ENCODE measurements at places on chromosomes 16 and 17.

DNA sequence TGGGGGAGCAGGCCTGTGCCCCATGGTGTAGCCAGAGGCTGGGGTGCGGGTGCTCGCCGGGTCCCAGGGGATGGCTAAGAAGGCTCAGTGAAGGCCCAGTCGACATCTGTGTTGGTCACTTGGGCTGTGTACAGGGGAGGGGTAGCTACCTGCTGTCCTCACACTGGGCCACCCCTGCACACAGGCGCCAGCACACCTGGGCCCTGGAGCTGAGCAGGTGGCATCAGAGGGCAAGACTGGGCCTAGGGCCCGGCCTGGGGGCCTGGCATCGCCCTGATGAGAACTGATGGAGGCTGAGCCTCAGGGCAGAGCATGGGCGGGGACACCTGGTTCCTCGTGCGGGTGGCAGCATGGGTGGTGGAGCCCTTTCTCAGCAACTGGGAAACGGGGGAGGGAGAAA, 870 bp upstream of the CTRB2 start:
- no peak for DNase-seq

DNA sequence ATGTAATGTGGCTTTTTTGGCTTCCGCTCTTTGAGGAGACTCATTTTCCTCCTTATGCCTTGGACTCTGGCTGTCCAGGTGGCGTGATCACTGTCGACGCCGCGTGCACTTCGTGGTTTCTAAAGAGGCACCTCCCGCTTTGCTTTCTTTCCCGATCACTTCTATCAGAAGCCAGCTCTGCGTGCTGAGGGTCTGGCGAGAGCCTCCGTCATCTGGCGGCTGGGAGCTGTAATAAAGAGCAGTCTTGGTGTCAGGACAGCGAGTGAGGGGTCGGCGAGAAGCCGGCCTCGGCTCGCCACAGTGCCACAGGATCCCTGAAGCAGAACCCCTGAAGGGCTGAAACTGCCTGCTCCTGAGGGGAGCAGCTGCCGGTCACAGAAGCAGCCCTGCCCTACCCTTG, 7.4 kb downstream of the ZNF750 start:
- no peak for DNase-seq

- DNase-seq = no peak
These were observed 191.1 kb downstream of the MAP2K6 start for GRCh38 chr17:69605571-69605970.

GRCh38 chr17:50660042-50660886, 25.6 kb downstream of the ABCC3 start:
- no peak for DNase-seq

GRCh38 chr17:36504156-36504545, 17.7 kb downstream of the ZNHIT3 start:
- DNase-seq = no peak

- DNase-seq = peak; percentile 39
These were observed 7.3 kb downstream of the GNA13 start for GRCh38 chr17:65049085-65049756.

- DNase-seq = no peak
These were observed 34.1 kb upstream of the ABCA6 start for GRCh38 chr17:69175625-69176456.

DNA sequence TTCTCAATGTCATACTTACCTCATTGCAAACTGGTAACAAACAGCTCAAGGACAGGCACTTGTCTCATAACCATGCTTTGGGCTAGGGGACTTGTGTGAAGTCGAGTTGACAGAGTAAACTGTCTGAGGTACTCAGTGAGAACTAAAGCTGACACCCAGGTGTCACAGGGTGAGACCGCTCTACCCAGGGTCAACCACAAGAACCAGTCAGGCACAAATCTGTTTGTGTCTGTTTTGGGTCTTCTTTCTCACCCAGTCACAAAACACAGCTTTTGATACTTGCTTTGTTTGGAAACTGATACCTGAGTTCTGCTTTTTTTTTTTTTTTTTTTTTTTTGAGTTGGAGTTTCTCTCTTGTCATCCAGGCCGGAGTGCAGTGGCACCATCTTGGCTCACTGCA, 161.1 kb downstream of the STX8 start:
- DNase-seq = no peak

DNA sequence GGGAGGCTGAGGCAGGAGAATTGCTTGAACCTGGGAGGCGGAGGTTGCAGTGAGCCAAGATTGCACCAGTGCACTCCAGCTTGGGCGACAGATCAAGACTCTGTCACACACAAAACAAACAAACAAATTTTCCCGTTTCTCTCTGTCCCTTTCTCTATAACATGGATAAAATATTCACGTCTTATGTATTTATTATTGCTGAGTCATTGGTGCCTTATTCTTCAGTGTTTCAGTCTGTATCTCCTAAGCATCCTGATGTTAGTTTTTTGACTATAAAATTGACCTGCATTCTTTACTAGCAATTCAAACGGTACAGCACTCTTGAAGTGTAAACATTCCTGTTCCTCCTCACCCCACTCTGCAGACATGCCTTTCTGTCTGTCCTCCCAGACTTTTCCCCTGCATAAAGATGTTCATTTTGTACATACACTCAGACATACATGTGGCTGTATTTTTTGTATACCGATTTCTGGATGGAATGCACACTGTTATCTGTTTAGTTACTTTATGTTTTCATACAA, 16.4 kb downstream of the DHODH start:
- DNase-seq = no peak

DNA sequence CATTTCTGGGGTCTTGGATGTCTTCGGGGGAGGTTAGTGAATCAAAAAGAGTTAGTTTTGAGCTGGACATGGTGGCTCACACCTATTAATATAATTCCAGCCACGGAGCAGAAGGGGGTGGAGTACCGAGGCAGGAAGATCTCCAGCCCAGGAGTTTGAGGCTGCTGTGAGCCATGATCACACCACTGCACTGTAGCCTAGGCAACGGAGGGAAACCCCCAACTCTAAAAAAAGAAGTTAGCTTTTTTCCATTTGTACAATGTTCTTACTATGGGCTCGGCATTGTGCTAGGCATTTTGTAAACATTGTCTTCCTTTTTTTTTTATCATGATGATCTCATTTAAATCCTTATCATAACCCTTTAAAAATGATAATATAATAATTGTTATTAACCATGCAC, 8.3 kb upstream of the SNF8 start:
- peak; percentile 47 for DNase-seq

GRCh38 chr17:80429356-80430275, 14.6 kb downstream of the ENDOV start:
- no peak for DNase-seq

DNA sequence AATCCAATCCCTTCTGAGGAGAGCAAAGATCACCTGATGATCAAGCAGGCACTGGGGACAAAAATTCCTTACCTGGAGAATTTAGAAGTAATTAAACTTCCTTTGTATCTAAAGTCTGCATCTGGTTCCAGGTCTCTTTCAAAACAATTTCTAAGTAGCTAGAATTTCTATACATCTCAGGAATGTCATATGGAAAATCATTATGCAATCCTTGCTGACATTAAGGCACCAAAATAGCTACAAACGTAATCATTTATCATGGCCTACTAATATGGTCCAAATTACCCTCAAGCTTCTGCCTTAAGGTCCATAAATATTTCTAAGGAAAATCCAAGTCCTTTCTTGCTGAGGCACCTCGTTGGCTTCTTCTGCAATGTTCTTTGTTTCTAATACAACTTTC, 32.9 kb upstream of the YPEL2 start:
- no peak for DNase-seq

- DNase-seq = no peak
These were observed 17.1 kb downstream of the FOXK2 start for GRCh38 chr17:82536512-82537201.

DNA sequence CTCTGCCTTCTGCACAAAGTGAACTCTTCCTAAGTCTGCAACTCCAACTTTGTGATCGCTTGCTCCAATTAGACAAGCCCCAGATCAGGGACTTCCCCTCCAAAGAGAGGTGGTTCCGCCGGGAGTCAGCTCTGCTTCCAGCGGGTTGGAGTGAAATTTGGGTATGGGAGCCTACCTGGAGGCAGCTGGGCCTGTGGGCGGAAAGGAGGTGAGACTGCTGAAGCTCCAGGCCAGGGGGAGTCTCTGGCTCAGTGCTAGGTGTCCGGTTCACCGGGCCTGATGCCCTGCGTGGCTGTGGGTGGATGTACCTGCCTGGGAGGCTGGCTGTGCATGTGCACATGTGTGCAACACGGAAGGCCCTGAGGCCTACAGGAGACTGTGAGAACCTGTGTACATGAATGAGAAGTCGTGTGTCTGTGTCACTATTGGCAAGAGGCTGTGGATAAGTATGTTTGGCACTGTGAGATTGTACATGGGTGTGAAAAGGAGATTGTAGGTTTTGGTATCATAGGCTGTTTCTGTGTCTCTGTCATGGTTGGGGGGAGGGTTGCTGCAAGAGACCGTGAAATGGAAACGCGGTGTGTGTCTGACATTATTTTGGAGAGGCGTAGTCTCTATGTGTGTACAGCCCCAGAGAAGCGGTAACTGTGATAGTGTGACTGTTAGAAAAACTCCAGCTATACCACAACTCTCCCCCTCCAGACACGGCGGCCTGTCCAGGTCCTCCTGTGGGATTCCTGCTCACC, 4.2 kb downstream of the LHX1 start:
- no peak for DNase-seq

GRCh38 chr17:67514998-67515397, 137.9 kb downstream of the PITPNC1 start:
- no peak for DNase-seq

DNA sequence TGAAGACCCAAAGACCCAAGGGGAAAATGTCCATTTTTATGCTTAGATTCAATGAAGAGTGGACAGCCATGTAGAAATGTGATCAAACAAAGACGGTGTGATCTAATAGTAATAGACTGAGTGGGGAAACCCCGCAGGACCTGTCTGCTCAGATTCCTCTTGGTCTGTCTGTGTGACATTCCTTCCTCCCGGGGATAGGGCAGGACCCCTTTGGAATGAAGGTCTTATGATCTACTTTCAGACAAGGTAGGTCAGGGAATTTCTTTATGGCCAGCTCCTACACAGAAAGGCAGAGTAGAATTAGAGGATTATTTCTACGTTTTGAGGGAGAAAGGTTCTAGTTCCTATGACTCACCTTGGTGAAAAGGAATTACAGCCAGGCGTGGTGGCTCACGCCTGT, 267.6 kb downstream of the STX8 start:
- DNase-seq = no peak

- peak; percentile 51 for DNase-seq
These were observed 24.2 kb downstream of the ACTG1 start for GRCh38 chr17:81488276-81488860.

GRCh38 chr16:87414251-87414680, 22.1 kb downstream of the MAP1LC3B start:
- peak; percentile 35 for DNase-seq

- no peak for DNase-seq
These were observed 5.5 kb downstream of the TAF1C start for GRCh38 chr16:84181144-84181915.

- DNase-seq = no peak
These were observed 13.0 kb downstream of the ALOX15B start for GRCh38 chr17:8051831-8052230.

DNA sequence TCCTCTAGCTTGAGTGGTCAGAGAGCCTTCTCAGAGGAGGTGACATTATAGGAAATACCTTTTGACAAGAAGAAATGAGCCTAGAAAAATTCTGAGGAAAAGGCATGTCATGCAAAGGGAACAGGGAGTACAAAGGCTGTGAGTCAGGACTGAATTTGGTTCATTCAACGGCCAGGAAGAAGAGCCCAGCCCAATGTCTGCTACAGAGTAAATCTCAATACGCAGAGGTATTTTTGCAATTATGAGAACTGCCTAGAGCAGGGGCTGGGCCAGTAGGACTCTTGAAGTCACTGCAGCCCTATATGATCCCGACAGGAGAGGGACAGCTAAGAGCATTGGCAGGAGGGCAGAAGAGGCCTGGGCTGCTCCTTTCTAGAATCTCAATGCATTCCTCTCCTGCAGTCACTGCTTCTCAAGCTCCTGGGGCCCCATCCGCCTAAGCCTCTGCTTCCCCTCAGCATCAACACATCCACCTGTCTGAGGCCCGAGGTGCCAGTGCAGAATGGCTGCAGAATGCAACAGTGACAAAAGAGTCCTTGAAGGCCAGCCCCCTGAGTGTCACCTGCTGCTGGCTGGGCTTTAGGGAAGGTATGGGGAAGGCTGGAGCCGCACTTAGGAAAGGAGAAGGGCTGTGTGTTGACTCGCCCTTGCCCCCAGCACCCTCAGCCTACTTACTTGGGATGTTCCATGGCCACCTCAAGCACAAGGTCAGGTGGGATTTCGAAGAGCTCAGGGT, 20.1 kb downstream of the NOS2 start:
- DNase-seq = no peak

- no peak for DNase-seq
These were observed 486 bp downstream of the SYT17 start for GRCh38 chr16:19168371-19169081.

DNA sequence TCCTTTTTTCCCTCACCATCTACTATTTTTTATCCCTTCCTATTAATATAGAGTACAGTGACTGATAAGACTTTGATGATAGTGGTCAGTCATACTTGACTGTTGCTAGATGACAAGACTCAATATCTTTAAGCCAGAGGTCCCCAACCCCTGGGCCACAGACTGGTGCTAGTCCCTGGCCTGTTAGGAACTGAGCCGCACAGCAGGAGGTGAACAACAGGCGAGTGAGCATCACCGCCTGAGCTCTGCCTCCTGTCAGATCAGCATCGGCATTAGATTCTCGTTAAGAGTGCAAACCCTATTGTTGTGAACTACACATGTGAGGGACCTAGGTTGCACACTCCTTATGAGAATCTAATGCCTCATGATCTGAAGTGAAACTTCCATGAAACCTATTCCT, 341.3 kb downstream of the BCAS3 start:
- no peak for DNase-seq

GRCh38 chr16:70646260-70647241, at the start of gene IL34:
IL34 (plus strand) TSS chr16:70646559; CDS start chr16:70646948, 389 bp downstream.
- no peak for DNase-seq

GRCh38 chr16:35687781-35688180, 2228.4 kb downstream of the TP53TG3F start:
- DNase-seq = no peak

DNA sequence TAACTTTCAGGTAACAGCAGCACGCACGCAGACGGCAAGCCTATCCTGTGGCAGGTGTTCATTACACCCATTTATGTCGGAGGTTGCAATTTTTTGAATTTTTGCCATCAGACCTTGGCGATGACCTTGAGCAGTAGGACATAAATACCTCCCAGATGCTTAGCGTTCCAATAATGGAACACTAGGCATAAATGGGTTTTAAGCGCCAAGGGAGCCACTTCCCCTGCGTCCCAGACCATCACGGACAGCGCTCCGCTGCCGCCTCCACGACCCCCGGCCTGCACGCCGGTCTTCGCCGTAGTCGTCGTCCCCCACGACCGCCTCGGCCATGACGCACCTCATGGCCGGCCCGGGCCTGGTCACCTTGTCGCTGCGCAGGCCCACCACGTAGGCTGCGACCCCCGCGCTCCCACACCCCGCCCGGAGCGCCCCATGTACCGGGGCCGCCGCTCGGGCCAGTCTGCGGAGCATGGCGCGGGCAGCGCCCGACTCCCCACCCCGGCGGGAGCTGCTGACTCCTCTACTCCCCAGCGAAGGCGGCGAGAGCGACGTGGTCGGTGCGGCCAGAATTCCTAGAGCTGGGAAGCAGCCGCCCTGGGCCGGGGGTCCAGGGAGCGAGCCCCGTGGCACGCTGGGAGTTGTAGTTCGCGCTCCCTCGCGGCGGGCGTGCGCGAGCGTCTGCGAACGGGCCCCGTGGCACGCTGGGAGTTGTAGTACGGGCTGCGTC, 22.7 kb downstream of the TMEM235 start:
- peak; percentile 88 for DNase-seq
